ENCODE measurements at places on chromosomes 16 and 17.
A peak's percentile ranks its signal among the peaks of the same experiment; 100 is the strongest.

DNA sequence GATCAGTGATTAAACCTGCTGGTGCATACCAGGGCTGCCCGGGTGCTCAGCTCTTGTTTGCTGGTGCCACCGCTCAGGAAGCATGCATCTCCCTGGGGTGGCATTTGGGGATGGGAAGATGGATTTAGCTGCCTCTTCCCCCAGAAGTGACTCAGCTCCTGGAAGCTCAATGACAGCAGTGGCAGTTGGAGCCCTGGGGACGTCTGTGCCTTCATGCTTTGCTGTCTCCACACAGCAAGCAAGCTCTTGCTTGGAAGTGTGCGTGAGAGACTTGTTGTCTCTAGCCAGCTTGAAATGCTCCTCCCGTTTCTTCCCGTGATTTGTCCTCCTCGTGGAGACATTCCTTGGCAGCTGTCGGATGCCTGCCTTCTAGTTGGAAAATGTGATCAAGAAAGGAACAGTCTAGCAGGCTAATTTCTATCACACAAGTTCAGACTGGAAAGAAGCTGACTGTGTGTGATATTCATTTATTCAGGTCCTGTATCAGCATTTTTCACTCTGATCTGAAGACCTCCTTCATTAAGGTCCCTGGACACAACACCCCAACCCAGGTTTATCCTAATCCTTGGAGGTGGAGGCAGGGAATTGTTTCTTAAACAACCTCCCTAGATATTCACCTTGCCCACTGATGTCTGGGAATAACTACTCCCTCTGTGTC, 73.0 kb downstream of the BMERB1 start:
- no peak for DNase-seq

- peak; percentile 29 for DNase-seq
These were observed 14.0 kb downstream of the CEP295NL start for GRCh38 chr17:78888941-78889518.

DNA sequence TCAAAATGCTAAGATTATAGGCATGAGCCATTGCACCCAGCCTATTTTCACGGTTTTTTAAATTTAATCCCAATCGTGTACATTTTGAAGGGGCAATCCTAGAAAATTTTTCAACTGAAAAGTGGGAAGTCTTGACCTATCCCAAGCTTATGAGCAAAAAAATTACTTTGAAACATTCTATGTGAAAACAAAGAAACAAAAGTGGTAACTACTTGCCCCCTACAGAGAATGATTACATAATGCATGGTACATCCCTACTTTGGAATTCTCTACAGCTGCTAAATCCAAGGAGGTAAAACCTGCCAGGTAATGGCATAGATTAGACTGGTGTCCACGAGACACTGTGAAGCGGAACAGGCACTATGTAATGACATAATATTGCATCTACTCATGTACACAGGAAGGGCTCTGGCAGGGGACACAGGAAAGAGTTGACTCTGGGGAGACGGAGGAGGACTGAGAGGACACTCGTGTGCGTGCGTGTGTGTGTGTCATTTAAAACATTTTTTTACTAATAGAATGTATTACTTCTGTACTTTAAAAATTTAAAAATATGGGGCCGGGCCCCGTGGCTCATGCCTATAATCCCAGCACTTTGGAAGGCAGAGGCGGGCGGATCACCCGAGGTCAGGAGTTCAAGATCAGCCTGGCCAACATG, 15.7 kb downstream of the ASGR2 start:
- DNase-seq, result no peak

GRCh38 chr17:28973425-28973824, 22.1 kb upstream of the PHF12 start:
- no peak for DNase-seq

- no peak for DNase-seq
These were observed 40.3 kb downstream of the HOXB1 start for GRCh38 chr17:48490451-48490892.

- DNase-seq, result peak; percentile 42
These were observed 577 bp downstream of the GSPT1 start for GRCh38 chr16:11915114-11915643.

DNA sequence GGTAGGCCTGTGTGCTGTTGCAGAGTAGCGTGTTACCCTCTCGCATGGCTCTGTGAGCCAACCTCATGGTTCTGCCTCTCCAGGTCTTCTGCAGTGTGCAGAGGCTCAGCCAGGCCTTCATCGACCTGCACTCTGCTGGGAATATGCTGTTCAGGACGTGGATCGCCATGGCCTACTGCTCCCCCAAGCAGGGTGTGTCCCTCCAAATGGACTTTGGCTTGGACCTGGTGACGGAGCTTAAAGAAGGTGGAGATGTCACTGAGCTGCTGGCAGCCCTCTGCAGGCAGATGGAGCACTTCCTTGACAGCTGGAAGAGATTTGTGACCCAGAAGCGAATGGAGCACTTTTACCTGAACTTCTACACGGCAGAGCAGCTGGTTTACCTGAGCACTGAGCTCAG, 75.8 kb upstream of the ENDOV start:
- no peak for DNase-seq

- DNase-seq, result no peak
These were observed 3.8 kb downstream of the CMIP start for GRCh38 chr16:81448154-81449131.

Measured in CD4-positive, CD25-positive, alpha-beta regulatory T cell (primary cell).